Activated CD8-positive, alpha-beta T cell treated with anti-CD3 and anti-CD28 coated beads, Interleukin-2, amount 10 ng/mL, durations not matched to agents 7 days and 5 days (primary cell): ENCODE measurements at places on chromosomes 6 and 20. TPM values are rescaled to one million over a fixed set of nuclear protein-coding genes. Genes with fewer than 3 reads are reported as not detected.

DNA sequence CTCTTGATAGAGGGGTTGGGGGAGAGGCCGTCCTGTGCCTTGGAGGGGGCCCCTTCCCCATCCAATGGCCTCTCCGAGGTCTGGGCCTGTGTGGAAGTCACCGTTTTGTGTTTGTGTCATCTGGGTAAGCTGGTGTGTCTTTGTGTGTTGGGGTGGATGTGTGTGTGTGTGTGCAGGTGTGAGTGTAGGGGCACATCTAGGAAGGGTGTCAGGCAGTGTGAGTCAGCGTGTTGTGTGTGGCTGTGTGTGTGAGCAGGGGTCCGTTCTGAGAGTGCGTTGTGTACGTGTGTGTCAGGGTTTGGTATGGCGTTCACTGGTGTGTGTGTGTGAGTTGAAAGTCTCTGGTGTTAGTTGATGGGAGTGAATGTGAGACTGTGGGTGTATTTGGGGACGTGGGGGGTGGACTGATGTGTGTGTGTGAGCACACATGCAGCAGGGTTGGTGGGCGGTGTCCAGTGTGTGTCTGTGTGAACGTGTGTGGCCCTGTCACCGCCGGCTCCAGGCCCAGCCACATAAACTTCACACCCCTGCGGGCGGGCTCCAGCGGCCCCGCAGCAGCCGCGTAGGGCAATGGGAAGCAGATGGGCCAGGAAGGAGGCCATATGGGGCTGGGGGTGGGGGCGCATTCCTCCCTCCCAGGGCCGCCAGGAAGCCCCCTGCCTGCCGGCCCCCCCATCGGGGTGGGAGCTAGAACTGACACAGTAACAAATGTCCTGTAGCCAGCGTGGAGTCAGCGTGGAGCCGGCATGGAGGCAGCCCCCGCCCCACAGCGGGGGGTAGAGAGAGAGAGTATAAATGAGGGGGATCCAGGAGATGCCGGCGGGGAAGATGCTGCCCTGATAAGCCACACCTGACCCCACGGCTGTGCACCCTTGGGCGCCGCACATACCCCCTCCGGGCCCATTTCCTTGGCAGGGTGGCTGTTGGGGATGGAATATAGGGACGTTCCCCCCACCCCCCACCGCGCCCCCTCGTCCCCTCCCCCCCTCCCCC is 32.1 kb downstream of the SNAI1 start:
- H3K27ac ChIP-seq, result no peak overlapping the region
- no peak for DNase-seq

DNA sequence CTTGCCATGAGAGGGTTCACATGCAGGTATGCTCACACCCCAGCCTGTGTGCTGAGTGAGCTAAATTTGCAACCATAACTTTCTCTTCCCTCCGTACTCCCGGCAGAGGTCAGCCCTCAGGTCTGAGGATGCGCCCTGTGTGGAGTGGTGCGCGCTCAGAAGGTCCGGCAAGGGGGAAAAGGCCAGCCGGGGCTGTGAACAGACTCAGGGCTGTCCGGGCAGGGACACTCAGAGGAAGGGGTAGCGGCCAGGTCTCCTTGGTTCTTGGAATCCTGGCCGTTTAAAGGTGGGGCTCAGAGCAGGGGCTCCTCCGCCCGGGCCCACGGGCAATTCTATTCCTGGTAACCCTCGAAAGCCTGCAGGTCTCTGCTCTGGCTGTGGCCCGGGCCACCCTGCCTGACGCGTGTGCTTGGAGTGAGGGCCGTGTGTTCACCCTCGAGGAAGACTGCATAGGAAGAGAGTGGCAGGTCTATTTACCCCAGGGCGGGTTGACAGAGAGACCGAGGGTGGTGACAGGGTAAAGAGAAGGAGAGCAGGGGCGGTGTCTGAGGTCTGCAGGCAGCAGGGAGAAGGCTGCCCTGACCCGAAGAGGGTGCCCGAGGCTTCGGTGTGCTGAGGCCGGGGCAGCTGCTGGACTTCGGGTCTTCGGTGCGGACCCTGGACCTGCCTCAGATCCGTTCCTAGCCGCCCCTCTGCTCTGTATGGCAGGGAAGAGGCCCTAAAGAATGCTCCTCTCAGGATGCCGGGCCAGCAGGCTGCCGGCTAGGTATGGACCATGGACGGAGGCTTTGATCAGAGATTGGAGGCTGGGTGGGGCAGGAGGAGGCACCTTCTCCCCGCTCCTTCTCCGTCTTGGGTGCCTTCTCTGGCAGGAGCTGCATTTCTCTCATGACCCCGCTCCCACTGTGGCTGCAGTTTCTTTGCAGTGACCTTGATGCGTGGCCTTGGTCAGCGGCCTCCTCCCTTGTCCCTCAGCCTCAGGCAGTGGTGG is 131.1 kb upstream of the ARMC2 start:
- peaks cover 12% of the 10 kb centered on the region for H3K27me3 ChIP-seq
- no peak overlapping the region for H3K27ac ChIP-seq
- no peaks in the 10 kb centered on the region for H3K36me3 ChIP-seq
- H3K4me3 ChIP-seq, result no peak overlapping the region

DNA sequence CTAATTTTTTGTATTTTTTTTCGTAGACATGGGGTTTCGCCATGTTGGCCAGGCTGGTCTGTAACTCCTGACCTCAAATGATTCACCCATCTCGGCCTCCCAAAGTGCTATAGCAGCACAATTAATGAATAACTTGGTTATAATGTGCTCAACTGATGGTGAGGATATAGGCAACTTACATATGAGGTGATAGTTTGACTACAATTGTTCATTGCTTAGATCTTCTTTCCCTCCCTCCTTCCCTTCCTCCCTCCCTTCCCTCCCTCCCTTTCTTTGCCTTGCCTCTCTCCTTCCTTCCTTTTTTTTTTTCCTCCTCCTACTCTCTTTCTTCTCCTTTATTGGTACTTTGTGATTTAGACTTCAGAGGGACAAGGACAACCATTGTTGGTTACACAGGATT is 151.2 kb downstream of the RNF144B start:
- DNase-seq, result no peak
- H3K27ac ChIP-seq, result no peak overlapping the region
- H3K4me3 ChIP-seq, result no peak overlapping the region
- no peaks in the 10 kb centered on the region for H3K4me1 ChIP-seq
- peaks cover 10% of the 10 kb centered on the region for H3K27me3 ChIP-seq

- no peaks in the 10 kb centered on the region for H3K36me3 ChIP-seq
- no peak overlapping the region for H3K27ac ChIP-seq
- H3K4me3 ChIP-seq, result no peak overlapping the region
Observed at GRCh38 chr6:56741472-56741871, 98.8 kb upstream of the DST start.

ARMH2 gene
- 1.7 TPM for total RNA-seq

DNA sequence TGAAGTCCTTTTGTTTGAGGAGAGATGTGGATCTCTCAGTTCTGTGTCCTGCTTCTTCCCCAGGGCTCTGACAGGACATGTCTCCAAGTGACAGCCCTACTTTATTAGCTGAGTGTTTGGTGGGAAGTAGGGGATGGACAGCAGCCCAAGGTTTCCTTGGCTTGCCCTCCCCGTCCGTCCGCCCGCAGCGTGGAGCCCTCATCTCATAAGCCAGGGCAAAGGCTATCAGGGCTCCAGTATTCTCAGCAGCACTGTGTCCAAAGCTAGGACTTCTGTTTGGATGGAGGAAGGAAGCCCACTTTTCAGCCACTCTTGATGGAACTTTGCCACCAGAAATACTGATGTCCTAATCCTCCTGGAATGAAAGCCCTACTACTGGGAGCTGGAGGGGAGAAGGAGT is 13.6 kb downstream of the CDC5L start:
- DNase-seq, result no peak
- H3K4me1 ChIP-seq, result peaks cover 7% of the 10 kb centered on the region
- H3K27me3 ChIP-seq, result no peaks in the 10 kb centered on the region
- H3K4me3 ChIP-seq, result no peak overlapping the region
- peak overlapping the region; percentile 11 for H3K27ac ChIP-seq

TAP2 gene
- 159 TPM for total RNA-seq

GINM1 gene
- 17.8 TPM for total RNA-seq

RIPOR2 gene
- 154 TPM for total RNA-seq

DNA sequence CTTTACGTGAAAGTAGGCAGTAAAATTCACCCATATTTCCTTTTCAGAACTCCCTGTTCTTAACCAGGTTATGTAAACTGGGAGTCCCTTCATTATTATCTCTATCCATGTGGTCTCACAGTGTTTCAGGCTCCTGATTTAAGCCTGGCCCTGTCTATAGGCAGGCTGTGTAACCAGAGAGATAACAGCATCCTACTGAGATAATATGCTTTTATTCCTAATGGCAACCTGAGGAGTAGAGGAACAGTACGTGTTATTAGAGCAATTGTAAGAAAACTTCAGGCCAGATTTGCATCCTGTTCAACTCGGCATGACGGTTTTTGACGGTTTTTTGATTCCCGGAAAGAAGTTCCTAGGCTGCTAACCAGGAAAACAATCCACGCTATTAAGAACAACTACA is 16.9 kb downstream of the FUT9 start:
- no peaks in the 10 kb centered on the region for H3K36me3 ChIP-seq
- no peaks in the 10 kb centered on the region for H3K4me1 ChIP-seq
- DNase-seq, result no peak
- H3K27me3 ChIP-seq, result no peaks in the 10 kb centered on the region

DNA sequence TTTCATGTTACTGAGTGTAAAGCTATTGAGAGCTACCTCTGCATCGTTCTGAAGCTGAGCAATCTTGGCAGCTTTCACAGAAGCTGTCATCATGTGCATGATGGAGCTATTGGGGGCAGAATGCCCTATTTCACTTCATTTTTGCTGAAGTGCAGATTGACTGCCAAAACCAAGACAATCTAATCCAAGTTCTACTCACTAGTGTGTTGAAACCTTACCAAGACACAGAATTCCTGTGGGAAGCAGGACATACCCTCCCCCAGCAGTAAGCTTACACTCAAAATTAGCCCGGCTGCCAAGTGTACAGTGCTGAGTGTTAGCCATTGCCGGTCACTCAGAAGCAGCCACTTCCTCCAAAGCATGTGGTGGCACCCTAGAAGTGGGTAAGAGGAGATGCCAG is 177.3 kb upstream of the TENT5A start:
- no peak overlapping the region for H3K27ac ChIP-seq
- no peaks in the 10 kb centered on the region for H3K4me1 ChIP-seq
- H3K4me3 ChIP-seq, result no peak overlapping the region
- no peaks in the 10 kb centered on the region for H3K27me3 ChIP-seq
- no peak for DNase-seq

DNA sequence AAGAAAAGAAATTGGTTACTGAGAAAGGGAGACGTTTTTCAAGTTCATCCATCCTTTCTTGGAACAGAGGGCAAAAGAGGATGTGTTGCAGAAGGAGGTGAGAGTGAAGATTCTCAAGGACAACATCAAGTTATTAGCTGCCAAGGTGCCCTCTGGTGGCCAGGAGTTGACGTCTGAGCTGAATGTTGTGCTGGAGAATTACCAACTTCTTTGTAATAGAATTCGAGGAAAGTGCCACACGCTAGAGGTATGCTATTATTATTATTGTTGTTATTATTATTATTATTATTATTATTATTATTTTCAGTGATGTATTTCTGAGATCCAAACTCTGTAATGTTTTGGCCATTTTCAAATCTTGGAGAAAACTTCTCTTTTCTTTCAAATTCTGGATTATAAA is 197.0 kb downstream of the UTRN start:
- peaks cover 61% of the 10 kb centered on the region for H3K36me3 ChIP-seq
- DNase-seq, result peak; percentile 81
- no peak overlapping the region for H3K27ac ChIP-seq
- H3K4me1 ChIP-seq, result peaks cover 27% of the 10 kb centered on the region
- H3K27me3 ChIP-seq, result no peaks in the 10 kb centered on the region
- no peak overlapping the region for H3K4me3 ChIP-seq

DNA sequence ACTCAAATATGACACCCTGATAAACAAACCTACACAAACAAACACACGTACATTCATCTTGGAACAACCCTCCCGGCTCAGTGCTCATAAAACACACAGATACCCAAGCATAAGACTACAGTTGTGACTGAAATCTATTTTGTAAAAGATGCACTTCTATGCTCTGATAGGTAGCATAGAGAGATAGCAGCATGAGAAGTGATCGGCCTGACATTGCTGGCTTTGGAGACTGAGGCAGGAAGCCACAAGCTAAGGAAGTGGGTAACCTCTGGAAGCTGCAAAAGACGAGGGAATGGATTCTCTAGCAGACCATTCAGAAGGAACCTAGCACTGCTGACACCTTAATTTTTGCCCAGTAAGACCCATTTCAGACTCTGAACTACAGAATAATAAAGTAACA is 1.6 kb upstream of the RNF39 start:
- peaks cover 2% of the 10 kb centered on the region for H3K36me3 ChIP-seq
- H3K4me1 ChIP-seq, result peaks cover 40% of the 10 kb centered on the region
- peaks cover 68% of the 10 kb centered on the region for H3K27me3 ChIP-seq
- peak; percentile 49 for DNase-seq
- H3K27ac ChIP-seq, result peak overlapping the region; percentile 17

C20orf204 gene
- total RNA-seq, result 7.6 TPM
